ENCODE measurements at places on chromosomes 3 and 15.

- DNase-seq: no peak
These were observed 18.3 kb downstream of the ANP32A start for GRCh38 chr15:68802373-68802772.

DNA sequence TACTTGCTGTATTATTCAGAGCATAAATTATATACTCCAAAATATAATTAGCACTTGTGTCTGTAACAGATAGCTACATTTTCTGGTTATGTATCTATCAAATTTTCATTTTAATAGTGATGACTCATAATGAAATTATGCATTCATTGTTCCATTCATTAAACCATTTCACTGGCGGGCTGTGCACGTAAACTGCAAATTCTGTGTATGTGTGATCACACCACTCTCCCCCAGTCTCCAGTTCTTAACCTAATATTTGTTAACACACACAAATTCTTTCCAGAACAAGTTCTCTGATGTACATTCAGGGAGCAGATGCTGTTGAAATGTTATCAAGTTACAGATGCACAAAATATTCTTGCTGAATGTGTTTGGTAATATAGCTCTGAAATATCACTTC is 3.8 kb upstream of the KCNMB2 start:
- no peak for DNase-seq

GRCh38 chr15:39599871-39600270 is 19.0 kb downstream of the THBS1 start:
- DNase-seq: no peak

DNA sequence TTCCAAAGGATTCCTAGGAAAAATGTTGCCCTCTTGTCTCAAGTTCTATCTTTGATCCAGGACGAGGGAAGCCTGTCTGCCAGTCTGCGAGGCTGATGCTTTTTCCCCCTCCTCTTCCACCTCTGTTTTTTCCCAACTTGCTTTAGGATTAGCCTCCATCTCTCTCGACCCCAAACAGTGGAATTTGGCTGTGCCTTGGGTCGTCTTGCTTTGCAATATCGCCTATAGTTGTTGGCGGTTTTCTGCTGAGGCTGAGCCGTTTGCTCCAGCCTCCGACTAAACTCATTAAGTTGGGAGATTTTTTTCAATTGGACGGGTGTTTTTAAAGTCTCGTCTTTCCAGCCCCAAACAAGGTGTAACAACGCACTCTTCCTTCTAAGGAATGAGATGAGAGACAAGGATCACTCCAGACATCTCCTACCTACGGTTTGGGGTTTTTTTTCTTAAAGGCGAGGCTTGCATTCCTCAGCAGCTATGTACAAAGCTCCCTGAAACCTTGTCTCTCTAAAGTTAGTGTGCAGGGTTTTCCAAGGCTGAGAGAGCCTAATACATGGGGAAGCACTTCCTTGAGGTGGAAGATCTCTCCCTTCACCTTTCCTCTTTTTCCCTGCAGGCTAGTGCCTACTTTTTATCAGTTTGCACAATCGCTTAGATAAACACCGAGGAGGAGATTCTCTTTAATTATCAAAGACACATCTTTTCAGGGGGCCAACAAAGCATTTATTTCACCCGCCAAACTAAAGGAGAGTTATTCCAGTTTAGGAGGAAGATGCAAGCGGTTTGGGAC is 4.8 kb upstream of the NR2F2 start:
- no peak for DNase-seq

- no peak for DNase-seq
These were observed 94.5 kb downstream of the CHCHD6 start for GRCh38 chr3:126798521-126798920.

GRCh38 chr3:127045435-127046045 is 62.6 kb downstream of the PLXNA1 start:
- DNase-seq: no peak

GRCh38 chr15:63075015-63075983 is 32.8 kb downstream of the TPM1 start:
- no peak for DNase-seq

DNA sequence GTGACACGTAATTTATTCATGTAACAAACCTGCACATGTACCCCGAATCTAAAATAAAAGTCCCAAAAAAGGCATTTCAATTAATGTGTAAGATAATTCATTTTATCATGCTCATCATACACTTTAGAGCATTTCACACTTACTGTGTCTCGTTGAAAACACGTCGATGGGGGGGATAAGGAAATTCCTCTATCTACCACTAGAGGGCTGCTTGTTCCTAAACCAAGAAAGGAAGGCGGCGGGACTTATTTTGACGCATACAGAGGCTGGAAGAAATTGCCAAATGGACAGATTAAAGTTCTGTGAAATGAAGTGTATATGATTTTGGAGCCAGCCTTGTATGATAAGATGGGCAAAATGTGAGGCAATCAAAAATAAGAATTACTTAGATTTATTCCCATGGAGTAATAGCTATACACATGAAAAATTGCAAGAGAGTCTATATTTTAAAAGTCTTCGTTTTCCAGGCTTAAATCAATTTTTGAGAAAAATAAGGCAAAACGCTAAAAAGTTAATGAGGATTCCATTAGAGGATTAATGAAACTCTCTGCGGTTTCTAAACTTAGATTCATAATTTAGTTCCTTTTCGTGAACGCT is 346.8 kb downstream of the CNTN3 start:
- DNase-seq: peak; percentile 42

DNA sequence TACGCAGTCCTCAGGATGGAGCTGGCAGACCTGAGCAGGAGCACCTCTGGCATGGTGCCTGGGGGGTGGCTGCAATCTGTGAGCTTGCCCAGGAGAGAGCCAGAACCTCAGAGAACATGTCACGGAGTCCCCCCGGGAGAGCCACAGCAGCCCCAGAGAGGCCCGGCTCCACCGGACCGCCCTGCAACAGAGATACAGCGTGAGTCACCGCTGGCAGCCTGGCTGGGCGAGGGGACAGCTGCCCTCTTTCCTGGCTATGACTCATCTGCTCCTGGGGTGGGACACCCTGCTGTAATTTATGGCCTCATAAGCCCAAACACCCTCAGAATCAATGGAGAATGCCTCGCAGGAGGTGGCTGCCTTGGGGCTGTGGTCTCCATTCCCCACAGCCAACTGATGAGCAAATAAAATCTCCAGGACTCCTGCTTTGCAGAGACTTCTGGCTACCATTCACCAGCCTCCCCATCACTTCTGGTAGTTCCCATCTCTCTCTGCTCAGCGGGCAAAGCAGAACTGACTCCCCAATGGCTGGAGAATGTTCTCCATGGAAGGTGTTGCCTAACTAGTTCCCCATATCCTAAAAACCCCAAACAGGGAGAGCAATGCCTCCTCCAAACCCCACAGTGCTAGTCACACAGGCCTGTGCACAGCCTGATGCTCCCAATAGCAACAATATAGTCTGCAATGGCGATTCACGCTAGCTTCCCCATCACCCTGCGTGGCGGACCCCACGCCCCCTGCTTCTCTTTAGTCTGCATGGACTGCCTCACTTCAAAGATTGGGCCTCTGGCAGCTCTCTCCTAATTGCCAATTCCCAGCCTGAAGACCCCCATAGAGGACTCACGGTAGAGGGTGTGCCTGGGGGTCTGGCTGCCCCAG is 21.6 kb downstream of the ACSBG1 start:
- no peak for DNase-seq

DNA sequence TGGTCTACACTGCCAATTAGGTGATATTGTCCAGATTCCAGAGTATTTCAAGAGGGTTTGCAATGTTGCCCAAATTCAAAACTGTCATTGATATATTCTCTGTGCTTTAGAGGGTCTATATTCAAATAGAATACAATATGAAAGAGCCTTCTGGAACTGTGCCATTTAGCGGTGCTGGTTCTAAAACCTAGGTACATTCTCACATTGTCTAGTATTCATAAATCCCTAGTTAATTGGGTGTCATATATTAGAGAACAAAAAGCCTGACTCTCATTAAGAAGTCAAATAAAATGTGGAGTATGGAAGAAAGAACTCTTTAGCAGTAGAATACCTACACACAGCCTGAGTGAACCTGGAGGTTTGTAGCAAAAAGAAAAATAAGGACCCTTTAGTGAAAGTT is 447.9 kb downstream of the CNTN6 start:
- DNase-seq: no peak

GRCh38 chr3:143216709-143217182 is 97.2 kb downstream of the CHST2 start:
- DNase-seq: no peak

DNA sequence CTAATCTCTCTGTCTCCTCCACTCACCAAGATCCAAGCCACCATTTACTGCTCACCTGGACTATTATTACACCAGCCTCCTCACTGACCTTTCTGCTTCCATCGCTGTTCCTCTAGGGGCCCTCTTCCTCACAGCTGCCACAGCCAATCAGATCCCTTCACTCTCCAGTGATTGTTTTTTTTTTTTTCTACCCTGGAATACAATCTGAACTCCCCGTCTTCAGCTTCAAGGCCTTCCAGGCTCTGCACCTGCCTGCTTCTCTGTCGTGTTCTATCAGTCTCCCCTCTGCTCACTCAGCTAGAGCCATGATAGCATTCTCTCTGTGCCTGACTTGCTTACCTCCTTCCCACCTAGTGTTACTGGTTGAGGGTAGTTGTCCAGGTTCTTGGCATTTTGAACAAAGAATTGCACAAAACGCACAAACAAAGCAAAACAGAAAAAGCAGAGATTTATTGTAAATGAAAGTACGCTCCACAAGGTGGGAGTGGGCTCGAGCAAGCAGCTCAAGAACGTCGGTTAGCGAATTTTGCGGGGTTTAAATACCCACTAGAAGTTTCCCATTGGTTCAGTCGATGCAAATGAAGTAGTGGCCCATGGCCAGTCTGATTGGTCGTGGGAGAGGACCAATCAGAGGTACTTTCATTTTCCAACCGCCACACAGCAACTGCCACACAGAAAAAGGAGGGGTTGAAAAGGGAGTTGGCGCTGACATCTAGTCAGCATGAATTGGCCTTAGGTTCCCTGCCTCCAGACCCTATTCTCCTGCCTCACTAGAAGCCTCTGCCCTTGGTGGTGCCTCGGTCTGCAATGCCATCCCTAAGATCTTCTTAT is 188.9 kb downstream of the TLE3 start:
- no peak for DNase-seq

GRCh38 chr3:47004369-47005211 is 25.1 kb downstream of the NBEAL2 start:
- DNase-seq: no peak

DNA sequence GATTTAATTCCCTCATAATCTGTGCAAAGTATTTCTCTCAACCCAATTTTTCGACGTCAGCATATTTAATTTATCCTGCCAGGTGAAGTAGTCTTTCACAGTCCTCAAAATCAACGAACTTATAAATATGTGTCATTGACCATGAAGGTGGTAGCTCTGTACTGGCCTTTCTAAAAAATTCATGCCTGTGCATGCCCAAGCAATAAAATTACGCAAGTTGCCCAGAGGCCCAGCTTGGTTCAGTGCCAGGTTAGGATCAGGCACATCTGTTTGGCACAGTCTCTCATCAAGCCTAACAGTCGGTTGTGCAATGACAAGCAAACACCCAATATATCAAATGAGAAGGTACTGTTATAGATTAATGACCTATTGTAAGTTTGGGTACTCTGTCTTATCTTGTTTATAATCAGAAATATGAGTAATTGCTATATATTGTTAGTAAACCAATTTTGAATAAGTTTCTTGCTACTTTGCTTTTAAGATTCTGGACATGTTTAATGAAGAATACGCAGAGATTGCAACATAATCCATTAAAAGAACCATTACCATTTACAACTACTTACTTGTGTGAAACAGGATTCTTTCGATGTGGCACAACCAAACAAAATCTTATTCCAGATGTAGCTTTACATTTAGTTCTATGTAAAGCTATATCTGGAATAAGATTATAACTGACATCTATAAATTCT is 159.0 kb upstream of the IL12A start:
- no peak for DNase-seq

DNA sequence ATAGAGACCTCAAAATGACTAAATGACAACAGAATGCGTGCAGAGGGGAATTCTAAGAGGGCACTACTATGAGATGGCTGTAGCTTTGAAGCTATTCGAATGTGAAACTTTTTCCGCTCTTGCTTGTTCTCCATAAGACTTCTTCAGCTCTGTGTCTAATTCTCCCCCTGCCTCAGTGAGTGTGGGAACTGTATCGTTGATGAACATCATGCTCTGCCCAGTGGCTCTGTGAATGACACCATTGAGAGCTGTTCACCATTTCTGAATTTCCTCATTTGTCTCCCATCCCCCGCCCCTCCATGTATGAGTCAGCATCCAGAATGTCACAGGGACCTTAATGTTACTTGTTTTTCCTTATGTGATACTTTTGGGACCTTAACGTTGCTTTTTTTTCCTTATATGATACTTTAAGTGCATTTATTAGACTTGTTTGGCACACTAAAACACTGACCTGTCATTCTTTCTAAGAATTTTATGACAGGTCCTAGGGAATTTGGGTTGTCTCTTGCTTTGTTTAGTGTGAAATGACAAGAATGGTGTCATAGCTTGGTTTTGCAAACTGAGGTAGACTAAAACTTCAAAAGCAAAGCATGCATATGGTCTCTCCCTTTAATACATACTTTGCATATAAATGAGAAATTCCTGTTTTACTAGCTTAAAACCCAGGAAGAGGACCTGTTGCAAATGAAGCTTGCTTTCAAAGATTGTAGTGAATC is 99.6 kb downstream of the FNDC3B start:
- DNase-seq: no peak

GRCh38 chr3:185734725-185735096 is 90.1 kb downstream of the IGF2BP2 start:
- DNase-seq: no peak

DNA sequence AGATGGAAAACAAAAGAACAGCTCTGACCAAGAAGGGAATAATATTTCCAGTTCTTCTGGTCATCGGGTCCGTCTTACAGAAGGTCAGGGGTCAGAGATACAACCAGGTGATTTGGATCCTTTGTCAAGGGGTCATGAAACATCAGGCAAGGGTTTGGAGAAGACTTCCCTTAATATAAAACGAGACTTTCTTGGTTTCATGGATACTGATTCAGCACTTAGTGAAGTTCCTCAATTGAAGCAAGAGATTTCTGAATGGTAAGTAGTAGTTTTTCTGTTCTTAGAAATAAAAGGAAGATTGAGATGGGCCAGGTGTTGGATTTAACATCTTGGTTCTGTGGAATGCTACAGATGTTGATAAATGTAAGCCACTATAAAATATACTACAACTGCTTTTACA is 9.5 kb downstream of the MGA start:
- no peak for DNase-seq

GRCh38 chr3:72296477-72297111 is 511.6 kb upstream of the PROK2 start:
- DNase-seq: no peak

DNA sequence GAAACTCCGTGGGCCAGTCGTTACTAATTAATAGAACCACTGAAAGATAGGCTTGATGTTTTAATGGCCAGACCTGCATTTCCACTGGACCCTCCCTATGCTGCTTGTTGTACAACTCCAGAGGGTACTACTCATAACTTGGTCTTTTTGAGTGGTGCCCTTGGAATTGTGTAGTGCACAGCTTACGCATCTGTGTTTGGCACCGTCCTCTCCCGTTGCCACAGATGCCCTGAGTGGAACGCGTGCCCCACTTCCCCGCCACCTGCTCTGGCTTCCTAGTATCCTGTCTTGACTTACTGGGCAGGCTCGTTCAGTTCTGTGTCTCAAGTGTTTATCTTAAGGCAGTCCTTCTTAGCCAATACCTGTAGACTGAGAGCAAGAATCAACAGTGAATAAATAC is 78.7 kb downstream of the USP13 start:
- no peak for DNase-seq

- DNase-seq: no peak
These were observed 55.4 kb downstream of the KLF13 start for GRCh38 chr15:31381801-31382712.

GRCh38 chr3:127524296-127524896 is 66.1 kb downstream of the TPRA1 start:
- peak; percentile 76 for DNase-seq

GRCh38 chr15:25894371-25894902 is 31.3 kb upstream of the ATP10A start:
- no peak for DNase-seq

All from NCI-H1092 (cell line).